ENCODE measurements at places on chromosomes 4 and X.

DNA sequence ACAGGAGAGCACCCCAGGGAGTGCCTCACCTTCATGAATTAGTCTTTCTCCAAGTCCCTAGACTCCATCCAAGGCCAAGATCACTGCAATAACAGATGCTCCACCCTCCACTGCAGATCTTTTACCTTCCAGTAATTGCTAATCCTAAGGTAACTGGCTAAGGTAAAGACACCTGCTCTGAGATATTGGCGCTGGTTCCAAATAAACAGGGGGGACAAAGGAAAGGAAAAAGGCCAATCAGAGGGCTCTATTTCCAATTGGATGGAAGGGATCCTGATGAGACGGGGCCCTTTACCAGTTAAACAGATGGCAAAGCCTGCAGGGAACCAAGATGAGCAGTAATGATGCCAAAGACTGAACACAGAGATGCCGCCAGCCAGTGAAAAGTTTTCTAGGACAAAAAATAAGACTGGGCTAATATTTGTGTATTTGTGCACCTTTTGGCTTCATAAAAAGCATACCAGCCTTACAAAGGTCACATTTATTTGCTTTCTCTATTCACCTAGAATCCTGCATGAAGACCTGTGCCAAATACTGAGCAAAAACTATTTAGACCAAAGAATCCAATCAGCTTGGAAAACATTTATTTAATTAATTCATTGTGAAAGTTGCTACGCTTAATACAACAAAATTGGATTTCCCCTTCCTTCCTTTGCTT, 148.5 kb downstream of the PPP3CA start:
- no peak for DNase-seq

- no peak for DNase-seq
These were observed 10.6 kb downstream of the SLC38A5 start for GRCh38 chrX:48459483-48459882.

GRCh38 chrX:45756557-45756956, 555.9 kb upstream of the DIPK2B start:
- DNase-seq = no peak

DNA sequence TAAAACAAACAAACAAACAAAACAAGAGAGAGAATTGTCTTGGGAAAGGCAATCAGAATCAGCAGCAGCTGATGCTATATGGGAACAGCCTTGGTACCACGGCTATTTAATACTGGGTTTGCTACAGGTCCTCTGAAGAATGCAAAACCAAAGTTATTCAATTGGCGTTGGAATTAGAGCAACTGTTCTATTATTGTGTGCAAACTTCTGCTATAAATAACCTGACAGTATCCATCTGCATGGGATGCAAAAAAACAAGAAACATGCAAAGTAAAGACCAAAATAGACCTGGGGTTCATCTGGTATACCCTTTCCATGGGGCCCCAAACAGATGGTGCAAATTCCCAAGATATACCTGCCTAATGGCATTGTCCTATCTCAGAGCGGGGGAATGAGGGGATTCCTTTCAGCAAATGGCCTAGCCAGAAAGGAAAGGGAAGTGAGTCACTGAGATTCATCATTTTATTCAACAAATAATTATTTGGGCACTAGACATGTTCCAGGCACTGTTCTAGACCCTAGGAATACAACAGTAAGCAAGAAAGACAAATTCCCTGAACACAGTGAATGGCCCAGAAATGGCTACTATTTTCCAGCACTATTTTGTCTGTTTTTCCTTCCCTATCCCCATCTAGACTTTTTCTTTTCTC, 268.9 kb downstream of the FBXW7 start:
- no peak for DNase-seq

- DNase-seq = no peak
These were observed 44.0 kb upstream of the SCD5 start for GRCh38 chr4:82842593-82842992.

- no peak for DNase-seq
These were observed 1662.8 kb upstream of the ADGRL3 start for GRCh38 chr4:59537246-59537886.

GRCh38 chr4:118991686-118992085, 103.0 kb downstream of the SYNPO2 start:
- no peak for DNase-seq

DNA sequence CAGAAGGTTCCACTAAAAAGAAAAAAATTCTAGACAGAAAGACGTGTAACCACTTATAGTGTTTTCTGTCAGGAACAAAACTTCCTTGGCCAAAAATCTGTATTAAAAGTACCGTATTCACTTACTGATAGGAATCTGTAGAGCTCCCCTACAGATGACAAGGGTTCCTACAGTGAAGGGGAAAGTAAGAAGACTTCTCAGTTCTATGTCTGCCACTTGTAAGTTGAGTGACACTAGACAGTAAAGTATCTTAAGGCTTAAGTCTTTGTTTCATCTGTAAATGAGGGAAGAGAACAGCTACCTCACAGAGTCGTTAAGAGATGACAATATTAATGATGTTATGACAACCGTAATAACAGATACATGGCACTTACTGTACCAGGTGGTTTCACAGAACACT, 3.3 kb downstream of the COQ2 start:
- DNase-seq = no peak
